CD8-positive, alpha-beta memory T cell (primary cell): ENCODE measurements at places on chromosomes 7 and 10. TPM values are rescaled to one million over a fixed set of nuclear protein-coding genes. Genes with fewer than 3 reads are reported as not detected.

- H3K4me3 ChIP-seq, result peak overlapping the region; percentile 66
- H3K4me1 ChIP-seq, result no peaks in the 10 kb centered on the region
- peak overlapping the region; percentile 82 for H3K27ac ChIP-seq
- H3K36me3 ChIP-seq, result no peaks in the 10 kb centered on the region
- peak; percentile 26 for DNase-seq
- H3K27me3 ChIP-seq, result no peaks in the 10 kb centered on the region
These were observed 35.7 kb upstream of the EBLN1 start for GRCh38 chr10:22253580-22253882.

TMEM236 gene
- not detected for polyA plus RNA-seq

DNA sequence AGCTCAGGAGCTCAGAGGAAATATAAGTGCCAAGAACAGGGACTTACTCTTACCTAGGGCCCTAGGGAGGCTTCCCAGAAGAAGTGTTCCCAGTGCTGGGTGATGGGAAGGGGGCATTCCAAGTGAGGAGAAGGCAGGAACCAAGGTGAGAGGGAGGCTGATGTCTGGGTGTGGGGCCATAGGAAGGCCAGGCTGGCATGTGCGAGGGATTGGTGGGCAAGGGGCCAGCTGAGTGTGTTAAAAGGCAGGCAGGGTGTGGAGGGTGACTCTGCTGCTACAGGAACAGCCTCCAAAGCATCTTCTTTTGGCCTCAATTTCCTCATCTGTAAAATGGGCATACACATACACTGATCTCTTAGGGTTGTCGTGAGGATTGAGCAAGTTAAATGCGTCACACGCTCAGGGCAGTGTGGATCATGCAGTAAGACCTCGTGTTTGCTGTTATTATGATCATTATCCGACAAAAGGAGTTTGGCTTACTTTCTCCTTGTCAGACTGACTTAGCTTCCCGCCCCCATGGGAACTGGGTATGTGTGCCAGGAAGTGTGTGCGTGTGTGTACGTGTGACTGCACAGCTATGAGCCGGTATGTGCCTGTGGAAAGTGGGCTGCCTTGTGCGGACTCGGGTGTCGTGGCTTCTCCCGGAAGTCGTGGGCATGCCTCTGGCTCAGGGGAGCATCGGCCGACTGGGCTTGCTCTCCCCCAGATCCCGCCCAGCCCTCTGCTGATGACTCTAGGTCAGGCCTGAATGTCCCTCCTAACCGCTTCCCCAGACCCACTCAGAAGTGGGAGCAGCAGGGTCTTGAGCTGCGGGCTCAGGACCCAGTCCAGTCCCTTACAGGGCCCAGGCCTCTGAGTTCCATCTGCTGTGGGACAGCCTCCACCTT lies 59.6 kb downstream of the NEURL1 start:
- H3K4me1 ChIP-seq, result peaks cover 10% of the 10 kb centered on the region
- H3K27ac ChIP-seq, result no peak overlapping the region
- no peak for DNase-seq
- H3K27me3 ChIP-seq, result peaks cover 11% of the 10 kb centered on the region

ANKRD30A gene
- polyA plus RNA-seq, result not detected

DNA sequence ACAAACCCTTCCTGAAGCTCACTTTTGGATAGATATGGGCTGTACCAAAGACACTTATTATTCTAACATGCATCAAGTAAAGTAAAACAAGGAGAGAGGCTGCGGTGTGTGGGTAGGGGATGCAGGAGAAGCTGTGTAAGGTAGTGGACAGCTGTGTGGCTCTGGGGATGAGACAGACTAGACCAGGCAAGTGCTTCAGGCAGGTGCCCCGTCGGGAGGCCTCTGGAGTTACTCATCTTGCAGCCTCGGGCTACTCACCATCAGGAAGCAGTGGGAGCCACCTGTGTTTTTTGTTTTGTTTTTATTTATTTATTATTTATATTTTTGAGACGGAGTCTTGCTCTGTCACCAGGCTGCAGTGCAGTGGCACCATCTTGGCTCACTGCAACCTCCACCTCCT lies 49.3 kb upstream of the NCAPG2 start:
- no peaks in the 10 kb centered on the region for H3K27me3 ChIP-seq
- no peaks in the 10 kb centered on the region for H3K4me1 ChIP-seq
- no peak overlapping the region for H3K27ac ChIP-seq
- no peak overlapping the region for H3K4me3 ChIP-seq
- no peak for DNase-seq
- peaks cover 22% of the 10 kb centered on the region for H3K36me3 ChIP-seq

DNA sequence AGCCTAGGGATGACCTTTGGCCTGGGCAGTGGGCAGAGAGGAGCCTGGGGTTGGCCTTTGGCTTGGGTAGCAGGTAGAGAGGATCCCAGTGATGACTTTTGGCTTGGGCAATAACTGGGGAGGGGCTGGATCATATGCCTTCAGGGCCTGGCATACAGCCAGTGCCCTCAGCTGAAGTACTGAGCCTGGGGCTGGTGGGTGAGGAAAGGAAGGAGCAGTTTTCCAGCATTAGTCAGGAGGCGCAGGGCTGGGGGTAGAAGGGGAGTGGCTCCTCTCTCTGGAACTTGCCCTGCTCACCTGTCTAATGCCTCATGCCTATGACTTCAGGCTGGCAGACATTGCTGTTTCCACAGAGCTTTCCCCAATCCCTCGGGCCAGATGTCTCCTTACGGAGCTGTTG lies 15.2 kb upstream of the COMTD1 start:
- H3K4me1 ChIP-seq, result no peaks in the 10 kb centered on the region
- no peak for DNase-seq
- H3K27me3 ChIP-seq, result no peaks in the 10 kb centered on the region
- no peaks in the 10 kb centered on the region for H3K36me3 ChIP-seq
- no peak overlapping the region for H3K4me3 ChIP-seq
